COR-L47 (cell line): ENCODE measurements at places on chromosomes 2 and 18.
A peak's percentile ranks its signal among the peaks of the same experiment; 100 is the strongest.

GRCh38 chr2:12087671-12088380 is 341.4 kb downstream of the LPIN1 start:
- no peak for DNase-seq

DNA sequence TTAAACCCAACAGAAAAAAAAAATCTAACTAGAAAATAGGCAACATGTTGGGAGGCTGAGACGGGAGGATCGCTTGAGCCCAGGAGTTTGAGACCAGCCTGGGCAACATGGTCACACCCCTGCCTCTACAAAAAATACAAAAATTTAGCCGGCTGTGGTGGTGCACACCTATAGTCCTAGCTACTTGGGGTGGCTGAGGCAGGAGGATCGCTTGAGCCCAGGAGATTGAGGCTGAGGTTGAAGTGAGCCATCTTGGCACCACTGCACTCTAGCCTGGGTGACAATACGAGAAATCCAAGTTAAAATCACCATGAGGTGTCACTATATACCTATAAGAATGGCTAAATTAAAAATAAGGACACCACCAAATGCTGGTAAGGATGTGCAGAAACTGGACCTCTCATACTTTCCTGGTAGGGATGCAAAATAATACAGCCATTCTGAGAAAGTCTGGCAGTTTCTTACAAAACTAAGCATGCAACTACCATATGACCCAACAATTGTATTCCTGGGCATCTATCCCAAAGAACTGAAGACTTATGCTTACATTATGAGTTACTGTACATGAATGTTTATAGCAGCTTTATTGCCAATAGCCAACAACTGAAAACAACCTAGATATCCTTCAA is 2.2 kb downstream of the SEPTIN10 start:
- peak; percentile 41 for DNase-seq

DNA sequence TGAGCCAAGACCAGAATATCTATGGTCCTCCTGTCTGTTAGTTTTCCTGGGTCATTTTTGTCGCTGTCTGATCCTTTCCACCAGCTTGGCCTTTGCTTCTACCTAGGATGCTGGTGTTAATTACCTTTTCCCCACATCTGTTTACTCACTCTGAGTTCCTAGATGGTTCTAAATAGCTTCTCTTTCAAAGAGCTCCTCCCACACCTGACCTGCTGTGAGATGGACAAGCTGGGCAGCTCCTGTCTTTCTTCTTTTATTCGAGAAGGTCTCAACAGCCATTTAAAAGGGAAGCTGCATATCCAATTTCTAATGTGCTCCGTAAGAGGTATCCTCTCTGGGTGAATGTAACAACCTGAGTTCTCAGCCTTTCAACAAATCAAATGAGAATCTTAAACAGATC is 156.2 kb downstream of the HRH4 start:
- DNase-seq: peak; percentile 70

DNA sequence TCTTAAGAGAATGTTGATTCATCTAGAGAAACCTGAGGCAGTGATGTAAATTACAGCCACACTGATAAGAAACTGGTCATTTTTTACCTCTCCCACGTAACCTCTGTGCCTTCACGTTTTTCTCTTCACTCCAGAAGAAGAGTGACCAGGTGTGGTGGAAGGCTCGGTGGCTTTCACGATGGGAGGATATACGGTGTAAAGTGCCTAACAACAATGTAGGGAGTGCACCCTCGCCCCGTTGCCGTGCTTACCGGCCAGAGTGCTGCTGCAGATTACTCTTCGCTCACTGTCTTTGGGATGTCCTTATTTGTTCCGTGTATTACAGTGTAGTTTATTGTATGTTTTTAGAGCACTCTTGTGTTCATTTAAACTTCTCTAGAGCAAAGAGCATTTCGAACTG is 46.5 kb downstream of the NCK2 start:
- no peak for DNase-seq

- no peak for DNase-seq
Measured at GRCh38 chr2:59182249-59182648, 941.1 kb upstream of the FANCL start.

DNA sequence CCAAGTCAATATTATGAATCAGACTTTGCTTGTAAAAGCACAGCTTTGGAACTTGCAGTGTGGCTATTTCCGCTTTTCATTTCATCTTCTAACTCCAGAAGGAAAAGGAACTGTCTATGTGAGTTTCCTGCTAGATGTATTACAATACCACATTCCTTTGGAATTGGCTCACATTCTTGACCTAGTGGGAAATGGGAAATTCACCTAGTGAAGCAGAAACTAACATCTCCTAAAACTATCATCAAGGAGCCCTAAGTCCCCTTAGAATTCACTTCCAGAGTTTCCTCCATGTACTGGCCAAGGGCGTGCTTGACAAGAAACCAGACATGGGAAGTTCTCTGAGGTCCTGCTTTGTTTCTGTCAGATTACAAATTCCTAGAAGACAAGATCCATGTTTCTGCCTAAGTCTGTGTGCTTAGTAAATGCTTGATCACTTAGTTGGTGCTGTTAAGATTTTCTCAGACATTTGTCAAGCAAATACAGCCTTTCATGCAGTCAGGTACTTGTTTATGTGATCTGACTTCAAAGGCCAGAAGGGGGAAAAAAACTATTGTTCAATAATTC is 275.7 kb upstream of the FN1 start:
- DNase-seq: no peak

DNA sequence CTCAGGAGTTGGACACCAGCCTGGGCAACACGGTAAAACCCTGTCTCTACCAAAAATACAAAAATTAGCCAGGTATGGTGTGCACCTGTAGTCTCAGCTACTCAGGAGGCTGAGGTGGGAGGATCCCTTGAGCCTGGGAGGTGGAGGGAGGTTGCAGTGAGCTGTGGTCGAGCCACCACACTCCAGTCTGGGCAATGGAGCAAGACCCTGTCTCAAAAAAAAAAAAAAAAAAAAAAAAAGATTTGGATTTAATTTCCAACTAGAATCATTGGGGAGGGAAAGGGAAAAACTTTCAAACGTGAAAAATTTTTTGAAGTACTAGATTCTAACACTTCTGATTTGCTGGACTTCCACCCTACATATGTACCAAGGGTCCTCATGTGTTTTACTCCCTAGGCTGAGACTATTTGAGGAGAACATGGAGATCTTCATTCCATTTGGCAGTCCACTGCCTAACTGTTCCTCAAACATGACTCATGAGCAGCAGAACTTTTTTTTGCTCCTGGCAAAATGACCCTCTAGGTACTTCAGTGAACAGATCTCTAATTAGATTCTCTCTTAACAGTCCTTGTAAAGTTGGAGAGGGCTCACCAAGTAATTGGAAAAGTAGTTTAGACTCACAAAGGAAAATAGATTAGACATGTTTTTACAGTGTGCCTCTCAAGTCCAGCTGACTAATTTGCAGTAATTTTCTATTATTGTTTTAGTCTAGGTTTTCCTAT is 267.6 kb downstream of the METTL4 start:
- no peak for DNase-seq

- no peak for DNase-seq
Measured at GRCh38 chr2:66414896-66415295, 20.0 kb upstream of the MEIS1 start.

GRCh38 chr2:148565272-148565894 is 79.2 kb upstream of the EPC2 start:
- DNase-seq: no peak

DNA sequence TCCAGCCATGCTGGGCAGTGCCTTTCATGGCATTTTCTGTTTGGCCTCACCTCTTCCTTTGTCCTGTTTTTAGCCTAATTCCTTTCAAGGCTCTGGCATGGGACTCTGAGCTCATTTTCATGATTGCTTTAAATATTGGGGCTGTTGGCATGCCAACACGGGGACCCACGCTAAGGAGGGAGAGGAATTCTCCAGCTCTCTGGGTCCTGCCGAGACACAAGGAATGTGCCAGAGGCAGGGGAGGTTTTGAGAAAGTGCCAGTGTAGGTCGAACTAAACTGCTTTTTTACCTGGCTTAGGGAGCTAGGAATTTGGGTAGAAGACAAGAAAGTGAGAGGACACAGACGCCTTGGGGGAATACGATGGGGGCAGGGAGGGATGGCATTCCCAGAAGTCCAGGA is 42.3 kb downstream of the RPL37A start:
- no peak for DNase-seq

- peak; percentile 75 for DNase-seq
Measured at GRCh38 chr18:79944126-79944731, 7.2 kb downstream of the SLC66A2 start.

DNA sequence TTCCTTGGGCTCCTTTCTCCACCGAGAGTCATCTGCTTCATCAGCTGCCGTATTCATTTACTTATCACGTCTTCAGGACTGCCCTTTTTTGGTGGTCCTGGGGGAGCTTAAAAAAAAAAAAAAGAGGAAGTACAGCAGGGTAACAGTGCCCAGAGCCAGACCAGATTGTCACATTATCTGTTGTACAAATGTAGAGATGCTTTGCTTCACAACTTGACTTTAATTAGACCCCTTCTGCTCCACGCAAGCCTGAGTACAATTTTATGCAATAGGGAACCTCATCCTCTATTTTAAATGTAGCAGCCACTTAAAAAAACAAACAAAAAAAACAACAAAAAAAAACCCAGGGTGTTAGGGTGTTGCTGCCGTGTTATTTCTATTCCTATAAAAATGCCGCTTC is 128.3 kb downstream of the PRPF40A start:
- DNase-seq: no peak
